ENCODE measurements at places on chromosomes 12 and 14. TPM values are rescaled to one million over a fixed set of nuclear protein-coding genes. Genes with fewer than 3 reads are reported as not detected.

Gene OTOGL
- polyA plus RNA-seq, result 0.08 TPM

GRCh38 chr12:64681200-64682052, 71.1 kb downstream of the RASSF3 start:
- no peak for DNase-seq

Gene GALC
- 13.3 TPM for polyA plus RNA-seq

DNA sequence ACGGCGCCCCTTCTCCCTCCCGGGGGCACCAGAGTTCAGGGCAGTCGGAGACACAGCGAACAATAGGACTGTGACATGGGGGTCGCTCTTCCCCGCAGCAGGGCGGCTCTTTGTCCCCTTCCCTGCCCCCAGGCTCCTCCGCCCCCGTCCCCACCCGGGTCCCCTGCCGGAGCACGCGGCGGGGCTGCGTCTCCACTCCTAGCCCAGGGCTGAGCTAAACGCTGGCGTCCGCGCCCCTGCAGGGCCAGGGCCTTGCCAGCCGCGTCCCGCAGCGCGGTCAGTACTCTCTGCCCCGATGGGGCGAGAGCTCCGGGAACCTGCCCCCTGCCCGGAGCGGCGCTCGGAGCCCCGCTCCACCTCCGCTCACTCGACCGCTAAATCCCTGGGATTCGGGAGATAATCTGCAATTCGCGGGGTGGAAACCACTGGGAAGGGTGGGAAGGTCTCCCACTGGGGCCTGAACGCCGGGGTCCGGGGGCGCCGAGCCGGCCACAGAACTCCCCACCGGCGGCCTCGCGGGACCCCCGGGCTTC, 825 bp upstream of the CCDC85C start:
- no peak for DNase-seq

DNA sequence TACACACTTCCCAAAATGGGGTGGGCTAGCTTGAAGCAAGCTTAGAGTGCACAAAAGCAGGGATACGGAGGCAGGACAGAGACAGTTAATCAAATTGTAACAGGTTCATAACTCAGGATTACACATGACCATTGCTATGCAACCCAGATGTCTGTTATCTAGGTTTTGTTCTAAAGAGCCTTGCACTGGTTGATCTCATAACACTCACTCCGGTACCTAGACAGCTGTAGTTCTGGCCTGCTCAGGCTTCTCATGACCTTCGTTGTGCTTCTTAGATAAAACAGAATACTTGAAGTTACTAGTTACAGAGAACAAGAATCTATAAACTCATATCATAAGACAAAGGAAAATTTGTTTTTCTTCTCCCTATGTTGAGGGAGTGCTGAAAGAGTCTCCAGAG, 983.4 kb downstream of the TMEM121 start:
- no peak for DNase-seq

GRCh38 chr14:58709949-58710348, 72.2 kb downstream of the DACT1 start:
- no peak for DNase-seq

DNA sequence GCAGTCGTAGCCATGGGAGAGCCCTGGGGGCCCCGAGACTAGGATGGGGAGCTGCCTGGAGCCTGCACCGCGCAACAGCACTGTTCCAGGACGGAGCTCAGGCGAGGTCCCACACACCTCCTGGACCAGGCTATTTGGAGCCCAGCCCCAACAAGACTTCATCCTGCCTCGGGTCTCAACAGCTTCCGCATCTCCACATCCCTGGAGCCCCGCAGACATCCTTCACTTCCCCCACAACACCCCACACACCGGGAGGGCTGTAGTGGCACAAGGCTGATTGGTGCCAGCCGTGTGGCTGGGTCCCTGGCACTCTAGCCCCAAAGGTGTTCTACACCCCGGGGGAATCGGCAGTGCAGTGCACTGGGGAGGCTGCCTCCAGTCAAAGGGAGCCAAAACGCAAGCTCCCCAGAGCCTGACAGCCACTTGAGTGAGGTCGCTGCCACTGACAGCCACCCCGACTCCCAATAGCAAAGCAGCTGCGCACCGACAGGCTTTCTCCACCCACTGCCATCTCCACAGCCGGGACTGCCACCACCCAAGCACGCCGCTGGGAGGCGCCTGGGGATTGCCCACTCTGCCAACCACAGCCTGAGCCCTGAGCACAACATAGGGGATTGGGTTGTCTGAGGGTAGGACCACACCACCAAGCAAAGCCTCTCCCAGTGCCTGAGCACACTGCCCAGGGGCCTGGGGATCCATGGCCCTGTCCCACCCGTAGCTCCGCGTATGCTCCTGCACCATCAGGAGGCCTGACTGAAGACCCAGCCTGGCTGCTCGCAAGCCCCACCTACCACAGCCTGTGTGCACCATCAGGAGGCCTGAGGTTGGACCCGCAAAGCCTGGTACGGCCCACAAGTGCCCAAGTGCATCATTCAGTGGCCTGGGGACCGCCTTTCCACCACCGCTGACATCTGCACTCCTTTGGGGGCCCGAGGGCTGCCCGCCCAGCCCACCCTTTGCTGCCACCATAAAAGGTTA, 13.2 kb upstream of the KLRF1 start:
- DNase-seq, result peak; percentile 36

Data from fibroblast of lung (primary cell).